ENCODE measurements at places on chromosomes 12 and 14.
A peak's percentile ranks its signal among the peaks of the same experiment; 100 is the strongest.

GRCh38 chr12:25976289-25976688 is 17.8 kb downstream of the RASSF8 start:
- no peak for DNase-seq

- DNase-seq: no peak
Observed at GRCh38 chr14:88588081-88588480, 25.2 kb downstream of the ZC3H14 start.

DNA sequence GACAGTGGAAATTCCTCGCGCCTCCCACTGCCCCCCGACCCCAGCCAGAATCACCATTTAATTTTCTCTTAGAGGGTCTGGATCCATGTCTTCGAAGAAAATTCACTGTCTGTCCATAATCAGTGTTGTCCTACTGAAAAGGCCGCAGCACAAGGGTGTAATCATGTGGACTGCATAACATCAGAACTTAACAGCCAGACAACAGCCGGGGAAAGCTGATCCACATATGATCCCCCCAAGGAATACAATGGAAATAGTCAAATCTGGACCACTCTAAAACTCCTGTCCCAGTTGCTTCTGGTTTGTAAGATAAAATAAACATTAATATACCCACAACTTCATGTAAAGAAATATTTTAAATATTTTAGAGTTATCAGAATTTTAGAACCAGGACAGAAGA is 177.5 kb downstream of the SSPN start:
- no peak for DNase-seq

DNA sequence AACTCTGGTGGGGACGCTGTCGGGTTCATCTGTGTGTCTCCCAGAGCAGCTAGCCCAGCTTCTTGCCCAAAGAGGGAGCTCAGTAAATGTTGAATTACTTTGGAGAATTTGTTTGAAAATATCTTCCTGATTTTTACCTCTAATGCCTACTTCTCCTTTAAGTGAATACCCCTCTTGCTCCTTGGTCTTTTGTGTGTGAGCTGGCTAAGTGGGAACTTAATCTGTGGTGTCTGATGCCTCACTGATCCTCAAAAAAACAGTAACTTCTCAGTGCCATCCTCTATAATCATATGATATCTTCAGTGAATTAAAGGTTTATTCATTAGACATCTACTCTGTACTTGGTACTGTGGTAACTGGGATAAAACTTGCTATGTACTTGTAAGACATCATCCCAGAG is 7.7 kb upstream of the PSMA6 start:
- DNase-seq: no peak

DNA sequence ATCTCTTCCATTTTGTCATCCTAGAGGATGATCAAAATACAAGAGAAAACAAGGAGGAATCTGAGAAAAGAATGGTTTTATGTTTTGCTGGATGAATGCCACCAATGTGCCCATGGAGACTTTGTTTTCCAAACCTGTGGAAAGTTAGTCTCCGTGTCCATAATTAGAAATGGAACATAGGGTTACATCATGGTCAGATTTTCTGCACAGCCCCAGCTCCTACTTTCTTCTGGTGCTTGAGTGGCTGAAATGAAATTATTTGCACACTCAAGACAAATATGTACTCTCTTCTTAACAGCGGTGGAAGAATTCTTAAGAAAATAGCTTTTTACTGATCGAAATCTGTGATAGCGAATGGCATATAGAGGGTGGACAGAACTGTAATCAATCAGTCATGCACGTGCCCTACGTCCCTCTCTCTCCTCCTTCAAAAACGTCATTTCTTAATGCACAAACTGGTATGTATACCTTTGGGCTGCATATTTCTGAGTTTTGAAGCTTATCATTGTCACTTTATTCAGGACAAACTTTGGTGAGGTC is 825.2 kb downstream of the AACS start:
- DNase-seq: no peak

- DNase-seq: no peak
Observed at GRCh38 chr14:33631441-33631840, 319.4 kb downstream of the EGLN3 start.

- DNase-seq: no peak
Observed at GRCh38 chr12:76764856-76765255, 941 bp downstream of the ZDHHC17 start.

- DNase-seq: no peak
Observed at GRCh38 chr12:123886931-123887582, 85.6 kb downstream of the CCDC92 start.

DNA sequence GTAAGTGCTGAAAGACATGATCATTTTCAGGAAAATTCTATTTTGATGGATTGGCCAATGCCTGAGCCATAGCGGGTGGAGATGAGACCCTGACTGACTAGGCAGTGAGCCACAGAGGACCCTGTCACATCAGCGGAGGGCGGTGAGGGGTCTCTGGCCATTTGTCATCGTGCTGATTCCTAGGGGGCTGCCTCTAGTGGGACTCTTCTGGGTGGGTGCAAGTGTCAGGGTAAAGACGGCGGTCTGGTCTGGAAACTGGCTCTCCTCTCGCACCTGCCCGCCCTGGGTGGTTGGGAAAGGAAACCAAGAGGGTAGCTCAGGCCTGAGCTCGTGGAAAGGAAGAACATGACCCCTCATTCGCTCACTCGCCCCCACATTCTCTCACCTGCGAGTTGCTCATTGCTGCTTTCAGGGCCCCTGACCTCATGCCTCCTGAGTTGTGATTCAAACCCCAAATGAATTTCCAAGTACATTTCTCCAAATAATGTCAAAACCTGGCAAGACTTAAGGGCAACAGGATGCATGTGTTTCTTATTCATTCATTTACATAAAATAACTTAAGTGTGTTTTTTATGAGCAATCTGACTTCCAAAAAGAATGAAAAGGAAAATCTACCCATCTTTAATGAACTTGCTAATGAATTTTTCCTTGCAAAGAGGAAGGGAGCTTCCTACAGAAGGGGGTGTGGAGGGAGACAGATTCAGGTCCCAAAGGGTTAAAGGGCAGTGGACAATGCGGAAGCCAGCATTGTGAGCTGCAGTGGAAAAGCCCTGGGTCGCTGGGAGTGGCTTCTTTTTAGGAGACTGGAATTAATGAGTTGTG is 12.8 kb downstream of the MEG3 start:
- DNase-seq: no peak

GRCh38 chr12:113778432-113779132 is 187.5 kb downstream of the RBM19 start:
- DNase-seq: no peak

- no peak for DNase-seq
Observed at GRCh38 chr14:66959437-66960050, 229.7 kb upstream of the GARIN2 start.

GRCh38 chr14:51529736-51530135 is 122.0 kb upstream of the FRMD6 start:
- no peak for DNase-seq

DNA sequence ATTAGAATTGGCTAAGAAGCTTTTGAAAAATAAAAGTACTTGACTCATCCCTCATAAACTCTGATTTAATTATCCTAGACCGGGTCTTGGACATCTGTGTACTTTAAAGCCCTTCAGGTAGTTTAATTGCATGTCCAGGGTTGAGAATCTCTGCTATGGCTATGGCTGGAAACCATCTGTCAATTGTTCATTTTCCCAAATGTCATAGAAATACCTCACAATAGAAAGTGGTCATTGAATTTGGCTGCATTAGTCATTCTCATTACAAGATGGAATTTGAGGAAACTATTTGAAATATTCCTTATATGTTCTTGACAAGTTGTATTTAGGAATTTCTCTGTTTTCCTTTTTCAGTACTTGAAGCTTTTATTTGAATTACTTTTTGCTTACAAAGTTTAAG is 111.3 kb downstream of the TSHR start:
- no peak for DNase-seq

- DNase-seq: no peak
Observed at GRCh38 chr14:63616015-63616414, 25.7 kb downstream of the WDR89 start.

GRCh38 chr14:76780875-76781647 is 19.8 kb downstream of the VASH1 start:
- no peak for DNase-seq

GRCh38 chr14:76926521-76927251 is 100.5 kb downstream of the LRRC74A start:
- DNase-seq: no peak

DNA sequence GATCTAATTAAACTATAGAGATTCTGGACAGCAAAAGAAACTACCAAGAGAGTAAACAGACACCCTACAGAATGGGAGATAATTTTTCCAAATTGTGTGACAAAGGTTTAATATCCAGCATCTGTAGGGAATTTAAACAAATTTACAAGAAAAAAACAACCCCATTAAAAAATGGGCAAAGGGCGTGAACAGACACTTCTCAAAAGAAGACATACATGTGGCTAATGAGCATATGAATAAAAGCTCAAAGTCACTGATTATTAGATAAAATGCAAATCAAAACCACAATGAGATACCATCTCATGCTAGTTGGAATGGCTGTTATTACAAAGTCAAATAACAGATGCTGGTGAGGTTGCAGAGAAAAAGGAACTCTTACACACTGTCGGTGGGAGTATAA is 293.9 kb downstream of the FBXL14 start:
- no peak for DNase-seq

- no peak for DNase-seq
Observed at GRCh38 chr12:95037906-95038305, 34.4 kb upstream of the NDUFA12 start.

GRCh38 chr12:82069931-82070514 is 288.2 kb downstream of the CCDC59 start:
- DNase-seq: no peak

GRCh38 chr12:57487055-57487596 is 742 bp upstream of the MARS1 start:
- DNase-seq: no peak

- peak; percentile 19 for DNase-seq
Observed at GRCh38 chr12:104877103-104877705, 80.9 kb downstream of the SLC41A2 start.

DNA sequence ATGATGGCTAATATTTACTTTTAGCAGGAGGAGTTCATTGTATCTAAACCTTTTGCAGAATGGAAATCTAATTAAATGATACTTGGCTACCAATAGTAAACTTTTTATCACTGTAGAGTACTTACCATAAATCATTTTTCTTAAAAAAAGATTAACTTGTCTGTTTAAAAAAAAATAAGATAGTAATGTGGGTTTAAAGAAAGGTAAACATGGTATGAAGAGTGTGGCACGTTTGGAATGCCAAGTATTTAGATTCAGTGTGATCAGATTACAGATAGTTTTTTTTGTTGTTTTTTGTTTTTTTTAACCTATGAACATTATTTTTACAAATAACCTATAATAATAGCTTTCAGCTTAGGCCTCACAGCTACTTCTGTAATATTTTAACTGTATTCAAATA is 25.8 kb downstream of the KTN1 start:
- DNase-seq: no peak

GRCh38 chr12:4483885-4484823 is 38.5 kb upstream of the FGF6 start:
- DNase-seq: no peak

- DNase-seq: no peak
Observed at GRCh38 chr14:53947094-53947445, 9.6 kb downstream of the BMP4 start.

DNA sequence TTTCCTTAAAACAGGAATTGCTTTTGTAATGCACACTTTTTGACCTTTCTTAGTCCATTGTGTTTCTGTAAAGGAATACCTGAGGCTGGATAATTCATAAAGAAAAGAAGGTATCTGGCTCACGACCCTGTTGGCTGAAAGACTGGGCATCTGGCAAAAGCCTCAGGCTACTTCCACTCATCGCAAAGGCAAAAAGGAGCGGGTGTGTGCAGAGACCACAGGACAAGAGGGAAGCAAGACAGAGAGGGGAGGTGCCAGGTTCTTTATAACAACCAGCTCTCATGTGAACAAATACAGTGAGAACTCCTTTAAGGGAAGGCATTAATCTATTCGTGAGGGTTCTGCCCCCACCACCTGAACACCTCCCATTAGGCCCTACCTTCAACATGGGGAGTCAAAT is 182.1 kb downstream of the C12orf50 start:
- no peak for DNase-seq

- no peak for DNase-seq
Observed at GRCh38 chr12:107783406-107784376, 9.2 kb downstream of the ASCL4 start.

- no peak for DNase-seq
Observed at GRCh38 chr12:2306735-2307134, 253.9 kb downstream of the CACNA1C start.

DNA sequence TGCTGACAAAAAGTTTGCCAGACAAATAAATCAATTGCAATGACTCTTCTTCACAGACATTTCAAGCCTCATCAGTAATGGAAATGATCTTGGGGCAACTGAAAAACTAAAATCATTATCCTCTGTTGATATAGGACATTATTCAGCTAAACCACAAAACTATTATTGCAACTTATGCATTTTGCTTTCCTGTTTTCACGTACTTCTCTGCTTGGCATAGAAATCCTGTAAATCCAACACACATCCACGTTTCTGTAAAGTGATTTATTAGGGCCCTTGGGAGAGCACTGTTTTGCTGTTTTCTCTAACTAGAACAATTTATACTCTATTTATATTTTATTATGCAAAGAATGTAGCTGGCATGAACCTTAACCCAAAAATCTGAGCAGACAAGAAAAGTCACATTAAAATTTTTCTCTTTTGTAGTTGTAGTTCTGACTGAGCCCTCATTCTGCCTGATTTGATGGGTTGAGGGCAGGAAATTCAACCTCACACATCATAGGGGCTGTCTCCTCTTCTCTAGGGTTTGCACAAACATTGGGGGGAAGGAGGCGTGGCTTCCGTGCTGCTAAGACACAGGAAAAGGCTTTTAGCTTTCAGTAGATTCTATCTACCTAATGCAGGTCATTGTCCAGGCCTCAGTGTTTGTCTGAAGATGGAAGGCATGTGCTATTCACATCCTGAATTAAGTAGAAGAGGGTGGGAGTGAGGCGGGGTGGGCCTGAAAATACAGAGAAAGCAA is 11.5 kb upstream of the NUP107 start:
- DNase-seq: no peak

GRCh38 chr12:15721316-15722115 is 67.7 kb downstream of the EPS8 start:
- no peak for DNase-seq

DNA sequence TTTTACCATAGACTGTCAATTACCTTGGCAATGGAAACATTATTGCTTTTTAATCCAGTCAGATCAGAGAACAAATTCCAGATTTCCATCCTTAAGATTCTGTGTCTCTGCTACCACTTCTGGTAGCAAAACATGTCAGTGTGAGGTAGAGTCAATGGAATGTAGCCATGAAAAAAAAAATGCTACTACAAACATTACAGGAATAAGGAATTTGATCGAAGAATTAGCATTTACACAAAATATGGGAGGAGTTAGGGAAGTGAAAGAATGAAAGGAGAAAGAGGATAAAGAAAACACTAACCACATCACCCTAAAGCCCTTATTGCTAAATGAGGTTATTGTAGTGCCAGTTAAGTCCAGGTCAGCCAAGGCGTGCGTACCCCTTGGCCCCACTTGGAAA is 9.2 kb downstream of the MED21 start:
- DNase-seq: no peak

GRCh38 chr14:97266653-97267052 is 469.5 kb downstream of the VRK1 start:
- no peak for DNase-seq
